SHP77 (cell line): ENCODE measurements at places on chromosomes 1 and 21.

- no peak for DNase-seq
Measured at GRCh38 chr21:26130249-26130881, 40.2 kb downstream of the APP start.

DNA sequence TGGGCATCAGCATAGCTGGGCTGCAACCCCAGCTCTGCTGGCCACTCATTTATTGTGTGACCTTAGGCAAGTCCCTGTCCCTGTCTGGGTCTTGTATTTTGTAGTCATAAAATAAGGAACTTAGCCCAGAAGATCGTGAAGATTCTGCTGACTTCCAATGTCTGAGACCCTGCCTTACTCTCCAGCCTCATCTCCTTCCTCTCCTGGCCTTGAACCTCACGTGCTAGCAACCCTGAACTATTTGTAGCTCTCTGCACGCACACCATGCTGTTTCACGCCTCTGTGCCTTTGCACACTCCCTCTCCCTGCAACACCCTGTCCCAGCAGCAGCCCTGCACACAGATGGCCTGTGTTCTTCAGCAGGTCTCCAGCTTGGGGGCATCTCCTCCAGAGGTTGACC, 121.1 kb downstream of the LACTBL1 start:
- DNase-seq = no peak

- no peak for DNase-seq
Measured at GRCh38 chr21:42631142-42631541, 22.3 kb upstream of the PDE9A start.

DNA sequence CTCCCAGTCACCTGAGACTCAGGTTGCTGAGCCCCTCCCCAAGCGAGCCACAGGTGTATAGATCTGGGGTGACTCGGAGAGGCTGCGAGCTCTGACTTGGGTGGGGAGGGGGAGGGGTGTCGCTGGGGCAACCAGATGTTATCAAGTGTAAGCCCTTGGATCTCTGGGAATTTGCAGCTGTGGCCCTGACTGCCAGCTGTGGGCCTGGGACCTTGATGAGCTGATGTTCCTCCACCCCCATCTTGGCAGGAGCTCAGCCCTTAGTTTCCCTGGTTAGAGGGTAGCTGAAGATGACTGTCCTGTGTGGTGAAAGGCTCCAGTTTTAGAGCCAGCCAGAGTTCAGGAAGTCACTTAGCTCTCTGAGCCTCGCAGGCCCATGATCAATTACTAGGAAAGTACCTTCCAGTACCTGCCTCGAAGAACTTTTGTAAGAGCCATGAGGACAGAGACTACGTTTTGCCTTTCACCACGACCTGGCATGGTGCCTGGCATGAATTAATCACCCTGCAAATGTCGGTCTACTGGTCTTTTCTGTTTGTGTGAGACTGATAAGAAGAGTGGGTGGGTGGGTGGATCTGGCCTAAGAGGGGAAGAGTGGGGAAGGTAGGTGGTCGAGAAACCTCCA, 55.8 kb downstream of the YARS1 start:
- DNase-seq = no peak

GRCh38 chr1:56754708-56755479, 64.3 kb downstream of the FYB2 start:
- DNase-seq = no peak

DNA sequence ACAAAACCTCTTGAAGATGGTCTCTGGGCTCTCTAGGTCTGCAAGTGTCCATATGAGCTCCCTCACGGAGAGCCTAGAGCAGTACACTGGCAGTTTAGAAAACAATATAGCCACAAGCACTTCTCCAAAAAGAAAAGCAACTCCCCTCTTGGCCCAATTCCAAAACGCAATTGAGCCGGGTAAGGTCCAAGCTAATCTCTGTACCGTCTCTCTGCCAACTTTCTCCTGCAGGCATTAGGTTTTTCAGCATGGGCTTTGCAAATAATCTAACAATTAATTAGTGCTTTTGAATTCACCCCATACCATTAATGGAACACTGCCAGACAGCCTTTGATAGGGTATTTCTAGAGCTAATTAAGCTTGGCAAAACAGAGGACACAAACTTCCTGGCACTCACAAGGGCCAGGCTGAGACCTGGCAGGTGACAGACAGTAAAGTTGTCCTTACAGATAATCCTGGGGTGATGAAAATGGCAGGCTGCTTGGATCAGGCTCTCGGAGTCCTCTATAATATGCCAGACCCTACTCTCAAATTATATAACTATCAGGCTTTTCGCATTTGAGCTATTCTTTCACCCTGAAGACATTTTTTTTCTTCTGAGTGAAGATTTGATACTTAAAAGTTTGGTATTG, 39.8 kb downstream of the TGFBR3 start:
- DNase-seq = peak; percentile 49

DNA sequence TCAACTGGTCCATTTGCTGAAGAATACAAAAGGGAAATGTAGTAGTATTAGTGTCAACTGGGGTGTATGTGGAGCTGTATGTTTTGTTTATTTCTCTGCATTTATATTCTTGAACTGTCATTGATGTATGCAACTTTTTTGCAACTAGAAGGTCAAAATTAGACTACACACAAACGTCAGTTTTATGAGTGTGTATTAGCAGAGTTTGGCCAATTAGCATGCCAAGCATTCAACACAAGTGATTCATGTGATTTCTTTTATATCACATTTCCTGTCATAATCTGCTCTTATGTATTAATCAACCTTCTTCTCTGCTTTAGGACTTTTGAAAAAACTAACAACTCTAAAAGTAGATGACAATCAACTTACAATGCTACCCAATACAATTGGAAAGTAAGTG, 211.1 kb downstream of the LRRC40 start:
- DNase-seq = no peak

- no peak for DNase-seq
Measured at GRCh38 chr1:26690576-26691031, 5.2 kb upstream of the ARID1A start.

DNA sequence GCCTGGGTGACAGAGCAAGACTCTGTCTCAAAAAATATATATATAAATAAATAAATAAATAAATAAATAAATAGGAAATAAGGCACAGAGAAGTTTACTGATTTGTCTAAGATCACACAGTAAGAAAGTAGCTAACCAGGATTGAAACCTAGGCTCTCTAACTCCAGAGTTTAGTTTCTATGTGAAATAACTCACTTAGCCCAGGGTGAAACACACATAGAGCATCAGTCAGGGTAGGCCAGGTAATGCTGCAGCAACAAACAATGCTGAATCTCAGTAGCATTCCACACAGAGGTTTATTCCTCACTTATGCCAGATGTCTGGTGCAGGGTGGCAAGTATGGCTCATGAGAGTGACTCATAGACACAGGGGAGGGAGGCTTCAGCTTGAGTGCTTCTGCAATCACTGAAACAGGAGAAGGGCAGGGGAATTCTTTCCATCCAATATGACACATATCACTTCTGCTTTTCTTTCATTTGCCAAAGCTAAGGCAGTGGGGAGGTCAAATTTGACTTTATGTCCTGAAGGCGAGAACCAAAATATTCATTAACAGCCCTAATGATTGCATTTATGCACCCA, 37.1 kb upstream of the KANK4 start:
- DNase-seq = peak; percentile 37

DNA sequence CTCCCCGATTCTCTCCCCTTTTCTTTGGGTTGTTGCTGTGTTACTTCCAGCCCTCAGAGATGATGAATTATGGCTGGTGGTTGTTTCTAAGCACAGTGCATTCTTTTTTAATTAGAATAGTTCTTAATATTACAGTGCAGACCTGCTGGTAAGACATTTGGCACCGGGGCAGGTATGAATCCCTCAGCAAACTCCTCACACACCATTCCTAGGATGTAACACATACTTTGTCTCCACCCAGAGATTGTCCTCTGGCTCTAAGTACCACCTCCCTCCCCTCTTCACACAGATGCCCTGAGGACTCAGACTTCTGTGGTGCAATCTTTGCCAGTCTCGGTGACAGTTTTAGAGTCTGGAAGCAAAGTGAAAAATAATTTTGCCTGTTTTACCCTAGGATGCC, 143.1 kb downstream of the HLX start:
- DNase-seq = no peak
